Progenitor cell of endocrine pancreas (in vitro differentiated cells): ENCODE measurements at places on chromosomes 5 and 9.

DNA sequence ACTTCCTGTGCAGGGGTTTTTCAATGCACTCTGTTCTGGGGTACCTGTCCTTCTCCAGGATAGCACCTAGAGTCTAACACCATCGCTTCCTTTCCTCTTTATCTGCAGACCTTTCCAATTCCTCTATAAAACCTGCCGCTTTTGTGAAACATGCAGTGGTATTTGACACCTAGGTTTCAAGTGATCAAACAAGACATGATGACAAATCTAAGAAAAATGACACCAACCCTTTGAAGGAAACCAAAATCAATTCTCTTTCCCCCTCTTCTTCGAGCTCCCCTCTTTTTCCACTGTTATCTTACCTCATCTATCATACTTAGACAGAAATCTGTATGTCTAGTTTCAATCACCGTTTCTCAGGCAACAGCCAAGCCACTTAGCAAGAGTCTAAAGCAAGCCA lies 25.6 kb upstream of the RANBP17 start:
- H3K27ac ChIP-seq = no peak overlapping the region
- peaks cover 35% of the 10 kb centered on the region for H3K27me3 ChIP-seq
- H3K4me1 ChIP-seq = peaks cover 25% of the 10 kb centered on the region
- no peaks in the 10 kb centered on the region for H3K36me3 ChIP-seq

- no peaks in the 10 kb centered on the region for H3K4me1 ChIP-seq
- DNase-seq = no peak
- no peaks in the 10 kb centered on the region for H3K27me3 ChIP-seq
- no peak overlapping the region for H3K4me3 ChIP-seq
Observed at GRCh38 chr5:45686620-45687019, 9.6 kb downstream of the HCN1 start.

DNA sequence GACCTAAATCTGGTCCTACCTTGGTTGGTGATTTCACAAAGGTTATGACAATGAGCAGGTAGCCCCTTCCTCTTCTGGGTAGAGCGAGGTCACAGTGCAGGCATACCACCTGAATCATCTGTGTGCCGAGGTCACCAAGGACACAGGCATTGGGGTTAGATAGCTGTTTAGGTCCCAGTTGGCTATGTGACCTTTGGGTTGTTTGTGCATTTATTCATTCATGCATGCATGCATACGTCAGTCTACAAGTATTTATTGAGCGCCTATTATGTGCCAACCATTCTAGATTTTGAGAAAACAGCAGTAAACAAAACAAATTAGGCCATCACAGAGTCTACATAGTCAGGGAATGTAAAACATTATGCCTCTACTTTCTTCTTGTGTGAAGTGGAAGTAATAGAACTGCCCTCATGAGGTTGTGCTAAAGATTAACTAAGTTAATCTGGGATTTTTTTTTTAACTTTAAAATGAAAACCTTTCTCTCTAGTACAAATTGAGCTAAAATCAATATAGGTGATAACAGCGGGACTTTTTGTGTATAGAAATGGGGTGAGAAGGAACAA lies 104.7 kb upstream of the SLC12A2 start:
- H3K4me3 ChIP-seq = no peak overlapping the region
- no peak for DNase-seq
- H3K36me3 ChIP-seq = no peaks in the 10 kb centered on the region
- no peaks in the 10 kb centered on the region for H3K27me3 ChIP-seq
- H3K27ac ChIP-seq = peak overlapping the region; percentile 90

DNA sequence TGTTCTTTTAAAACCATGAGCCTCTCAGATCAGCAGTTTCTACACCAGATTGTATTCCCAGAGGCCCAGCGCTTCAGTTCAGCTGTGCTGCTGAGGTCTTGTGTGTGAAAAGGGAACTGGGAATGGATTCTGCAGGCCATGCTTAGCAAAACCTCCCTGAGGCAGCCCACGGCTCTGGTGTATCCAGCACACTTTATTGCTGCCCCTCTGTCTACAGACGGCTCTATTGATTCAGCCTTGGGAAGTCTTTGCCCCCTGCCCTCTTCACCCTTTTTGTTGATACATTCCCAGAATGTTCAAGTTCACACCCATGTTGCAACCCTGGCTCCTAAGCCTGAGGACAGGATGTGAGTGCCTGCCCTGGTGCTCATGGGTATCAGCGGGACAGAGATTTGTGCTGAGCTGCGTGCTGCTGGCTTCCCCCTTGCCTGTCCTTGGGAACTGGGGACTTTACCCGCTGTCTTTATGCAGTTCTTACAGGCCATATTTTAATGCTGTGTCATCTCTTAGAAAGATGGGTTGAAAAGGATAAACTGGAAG lies 37.3 kb downstream of the ARHGAP26 start:
- H3K4me1 ChIP-seq = peaks cover 28% of the 10 kb centered on the region
- H3K4me3 ChIP-seq = peak overlapping the region; percentile 14
- no peak for DNase-seq
- H3K27me3 ChIP-seq = no peaks in the 10 kb centered on the region

GRCh38 chr9:93031629-93032430 lies 26.7 kb upstream of the SUSD3 start:
- H3K4me1 ChIP-seq = peaks cover 1% of the 10 kb centered on the region
- H3K4me3 ChIP-seq = no peak overlapping the region
- DNase-seq = no peak
- H3K27me3 ChIP-seq = peaks cover 3% of the 10 kb centered on the region

- no peaks in the 10 kb centered on the region for H3K36me3 ChIP-seq
- no peak overlapping the region for H3K4me3 ChIP-seq
- H3K4me1 ChIP-seq = peaks cover 6% of the 10 kb centered on the region
- peaks cover 3% of the 10 kb centered on the region for H3K27me3 ChIP-seq
Observed at GRCh38 chr5:68542207-68542606, 326.7 kb downstream of the PIK3R1 start.

DNA sequence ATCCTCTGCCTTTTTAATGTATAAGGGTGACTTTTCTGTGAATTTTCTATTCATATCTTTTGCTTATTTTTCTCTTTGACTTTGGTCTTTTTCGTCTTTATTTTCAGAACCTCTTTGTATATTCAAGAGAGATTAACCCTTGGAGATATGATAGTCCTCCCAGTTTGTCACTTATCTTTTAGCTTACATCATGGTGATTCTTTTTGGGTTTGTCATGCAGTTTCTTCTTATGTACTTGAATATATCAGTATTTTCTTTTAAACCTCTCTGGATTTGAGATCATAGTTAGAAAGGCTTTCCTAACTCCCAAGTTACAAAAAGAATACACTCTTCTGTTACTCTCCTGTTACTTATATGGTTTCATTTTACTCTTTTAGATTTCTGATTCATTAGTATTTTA lies 27.5 kb upstream of the GPR21 start:
- H3K36me3 ChIP-seq = peaks cover 16% of the 10 kb centered on the region
- H3K27me3 ChIP-seq = no peaks in the 10 kb centered on the region
- no peaks in the 10 kb centered on the region for H3K4me1 ChIP-seq

DNA sequence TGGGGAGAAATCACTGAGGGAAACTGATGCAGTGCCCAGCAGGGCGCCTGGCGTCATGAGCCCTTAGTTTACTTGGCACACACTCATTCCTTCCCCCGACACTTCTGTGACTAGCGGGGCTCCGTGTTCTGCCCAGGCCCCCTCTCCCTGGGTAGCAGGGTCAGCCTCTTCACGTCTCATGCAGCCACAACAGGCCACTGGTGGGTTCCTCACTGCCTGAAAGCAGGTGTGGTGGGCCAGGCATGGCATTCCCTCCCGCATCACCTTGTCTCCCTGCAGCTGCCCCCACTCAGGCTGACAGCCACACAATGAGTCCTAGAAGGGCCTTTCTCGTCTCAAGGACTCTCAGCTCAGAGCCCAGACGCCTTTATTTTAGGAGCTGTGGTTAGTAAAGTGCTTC lies 51.1 kb upstream of the CPLX2 start:
- H3K27ac ChIP-seq = no peak overlapping the region
- no peaks in the 10 kb centered on the region for H3K4me1 ChIP-seq
- H3K36me3 ChIP-seq = no peaks in the 10 kb centered on the region
- H3K27me3 ChIP-seq = peaks cover 20% of the 10 kb centered on the region
- no peak overlapping the region for H3K4me3 ChIP-seq

DNA sequence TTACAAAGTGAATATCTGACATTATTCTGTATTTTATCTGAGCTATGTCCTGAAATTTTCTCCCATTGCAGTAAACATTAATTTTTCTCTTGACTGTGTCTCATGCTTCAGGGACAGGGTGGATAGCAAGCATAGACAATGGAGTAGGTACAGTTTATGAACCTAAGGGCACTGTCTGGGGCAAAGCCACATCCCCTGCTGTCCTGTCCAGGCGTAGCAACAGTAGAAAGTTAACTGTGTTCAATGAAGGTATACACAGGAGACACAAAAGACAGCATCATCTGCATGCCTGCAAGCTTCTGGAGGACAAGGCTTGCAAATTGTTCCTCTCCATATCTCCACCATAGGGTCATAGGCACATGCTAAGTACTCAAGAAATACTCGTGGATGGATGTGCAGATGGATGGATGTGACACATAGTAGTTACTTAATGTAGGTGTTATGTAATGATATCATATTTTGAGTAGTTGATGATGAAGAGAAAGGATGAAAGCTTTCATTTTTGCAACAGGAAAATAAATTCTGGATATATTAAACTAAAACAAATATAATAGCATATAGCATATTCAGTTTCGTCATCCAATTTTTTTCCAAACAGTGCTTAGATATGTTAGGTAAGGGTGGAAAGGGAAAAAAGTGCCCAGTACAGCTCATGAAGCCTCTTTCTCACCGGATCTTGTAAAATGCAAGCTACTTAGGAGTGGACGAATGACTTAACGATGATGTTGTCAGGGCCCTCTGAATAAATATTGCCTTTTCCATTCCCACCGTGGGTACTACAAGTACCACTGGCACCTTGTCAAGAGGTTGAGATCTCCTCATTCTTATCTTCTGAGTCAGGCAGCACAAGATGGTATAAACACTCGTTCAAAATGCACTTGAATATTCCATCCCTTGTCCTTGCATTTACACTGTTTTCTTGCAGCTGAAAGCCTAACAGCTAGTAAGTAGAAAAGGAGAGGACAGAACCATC lies 19.9 kb upstream of the ZSWIM6 start:
- H3K36me3 ChIP-seq = no peaks in the 10 kb centered on the region
- H3K27me3 ChIP-seq = peaks cover 35% of the 10 kb centered on the region
- peaks cover 8% of the 10 kb centered on the region for H3K4me1 ChIP-seq
- no peak overlapping the region for H3K27ac ChIP-seq

- no peak for DNase-seq
- no peak overlapping the region for H3K27ac ChIP-seq
- no peaks in the 10 kb centered on the region for H3K4me1 ChIP-seq
Observed at GRCh38 chr5:56900858-56901578, 8.4 kb upstream of the SETD9 start.

DNA sequence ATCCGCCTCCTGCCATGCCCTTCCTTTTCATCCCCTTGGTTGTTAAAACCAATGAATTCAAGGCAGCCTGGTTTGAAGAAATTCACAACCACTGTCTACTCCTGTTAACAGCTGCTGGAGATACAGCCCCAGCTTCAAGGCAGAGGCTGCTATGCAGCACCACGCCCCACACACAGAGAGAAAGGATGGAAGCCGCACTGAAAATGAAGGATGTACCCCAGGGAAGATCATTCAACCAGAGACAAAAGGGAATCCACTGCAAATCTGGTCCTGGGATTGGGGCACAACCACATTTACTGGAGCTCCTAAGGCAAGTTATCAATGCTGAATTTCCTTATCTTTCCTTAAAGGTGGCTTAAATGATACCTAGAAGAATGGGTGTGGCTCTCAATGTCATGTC lies 58.7 kb downstream of the DPYSL3 start:
- H3K27ac ChIP-seq = no peak overlapping the region
- peaks cover 19% of the 10 kb centered on the region for H3K4me1 ChIP-seq
- H3K4me3 ChIP-seq = no peak overlapping the region
- peaks cover 1% of the 10 kb centered on the region for H3K36me3 ChIP-seq
- H3K27me3 ChIP-seq = peaks cover 25% of the 10 kb centered on the region
- no peak for DNase-seq

GRCh38 chr9:98886691-98887229 lies 56.9 kb upstream of the COL15A1 start:
- no peak for DNase-seq
- H3K27ac ChIP-seq = no peak overlapping the region
- H3K4me3 ChIP-seq = no peak overlapping the region
- H3K27me3 ChIP-seq = peaks cover 3% of the 10 kb centered on the region
- no peaks in the 10 kb centered on the region for H3K36me3 ChIP-seq
